Activated naive CD8-positive, alpha-beta T cell treated with anti-CD3 and anti-CD28 coated beads, Interleukin-2, amount 50 U/mL, for 16 hours (primary cell): ENCODE measurements at places on chromosomes 6 and 20.

GRCh38 chr6:35293681-35294080 is 3.9 kb upstream of the DEF6 start:
- no peak for DNase-seq

DNA sequence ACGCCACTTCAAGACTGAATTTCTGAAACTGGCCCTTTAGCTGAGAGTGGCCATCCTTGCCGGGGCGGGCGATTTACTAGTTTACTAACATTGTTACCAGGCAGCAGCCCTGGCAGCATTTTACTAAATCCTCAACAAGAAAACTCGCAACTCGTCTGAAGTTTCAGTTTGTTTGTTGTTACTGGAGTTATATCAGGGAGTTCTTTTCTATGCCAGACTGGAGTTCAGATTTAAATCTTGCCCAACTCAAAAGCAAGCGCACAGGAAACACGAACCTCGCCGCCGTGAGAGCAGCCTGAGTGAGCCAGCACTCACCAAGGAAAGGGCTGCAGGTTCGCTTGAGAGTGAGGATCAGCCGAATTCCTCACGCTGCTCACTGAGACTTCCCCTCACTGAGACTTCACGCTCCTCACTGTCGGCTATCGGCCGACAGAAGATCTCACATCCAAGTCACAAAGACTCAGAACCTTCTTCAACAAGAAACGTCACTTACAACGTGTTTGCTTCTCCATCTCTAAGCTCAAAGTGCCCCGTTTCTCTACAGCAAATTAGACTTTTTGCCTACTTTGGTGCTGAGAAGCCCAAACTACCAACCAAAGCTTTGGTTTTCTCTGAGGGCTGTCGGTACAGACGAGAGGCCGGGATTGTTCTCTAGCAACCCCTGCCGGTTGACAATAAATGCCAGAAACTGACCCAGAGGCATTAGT is 78.9 kb downstream of the OLIG3 start:
- peak; percentile 22 for DNase-seq

DNA sequence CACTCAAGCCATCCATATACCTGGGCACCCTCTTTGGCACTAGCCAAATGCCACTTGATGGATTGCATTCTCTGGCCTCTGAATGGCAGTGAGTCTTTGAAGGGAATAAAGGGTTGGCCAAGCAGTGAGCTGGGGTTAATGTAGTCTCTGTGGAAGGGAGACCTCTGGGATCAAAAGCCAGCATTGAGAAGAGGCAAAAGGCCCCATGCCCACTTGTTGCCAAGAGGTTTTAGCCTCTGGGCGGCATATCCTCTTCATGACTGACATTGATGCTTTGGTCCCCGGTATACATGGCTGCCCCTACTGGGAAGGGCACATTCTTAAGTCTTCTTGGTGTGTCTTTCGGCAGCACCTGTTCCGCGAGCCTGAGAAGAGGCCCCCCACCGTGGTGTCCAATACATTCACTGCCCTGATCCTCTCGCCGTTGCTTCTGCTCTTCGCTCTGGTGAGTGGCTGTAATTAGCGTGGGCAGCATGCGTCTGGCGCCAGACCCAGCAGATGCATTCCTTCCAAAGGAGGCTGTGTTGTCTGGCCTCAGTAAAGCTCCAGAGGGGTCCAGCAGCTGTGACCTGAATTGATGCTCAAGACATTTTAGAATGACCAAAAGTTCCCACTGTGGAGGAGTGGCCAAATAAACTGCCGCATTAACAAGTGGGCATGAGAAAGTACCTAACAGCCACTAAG is 29.5 kb downstream of the GHRH start:
- DNase-seq: no peak

GRCh38 chr20:63061771-63062100 is 55.0 kb upstream of the BHLHE23 start:
- DNase-seq: no peak

GRCh38 chr20:4681991-4682401 is 39.7 kb upstream of the PRND start:
- no peak for DNase-seq

- no peak for DNase-seq
Observed at GRCh38 chr20:56343861-56344381, 14.9 kb upstream of the FAM210B start.

GRCh38 chr6:13383328-13384163 is 55.2 kb upstream of the TBC1D7 start:
- DNase-seq: no peak
